ENCODE measurements at places on chromosomes 5 and 9. TPM values are rescaled to one million over a fixed set of nuclear protein-coding genes. Genes with fewer than 3 reads are reported as not detected.
A peak's percentile ranks its signal among the peaks of the same experiment; 100 is the strongest.

DNA sequence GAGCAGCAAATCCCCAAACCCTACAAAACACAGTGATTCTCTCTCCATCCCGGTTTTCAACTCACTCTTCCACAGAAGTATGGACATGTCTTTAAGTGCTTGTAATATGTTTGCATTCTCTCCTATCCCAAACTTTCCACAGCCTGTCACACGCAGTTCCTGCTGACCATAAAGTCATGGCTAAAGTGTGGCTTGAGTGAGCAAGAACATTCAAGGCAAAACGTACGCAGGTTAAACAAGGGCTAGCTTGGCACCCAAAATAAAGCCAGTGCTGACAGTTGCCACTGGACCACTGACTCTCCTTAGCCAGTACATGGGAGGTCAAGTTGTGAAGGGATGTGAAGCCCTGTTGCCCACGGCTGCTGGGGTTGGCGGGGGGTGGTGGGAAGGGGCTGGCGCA is 211.1 kb upstream of the IRX1 start:
- no peak for DNase-seq
- no peaks in the 10 kb centered on the region for H3K36me3 ChIP-seq
- no peaks in the 10 kb centered on the region for H3K27me3 ChIP-seq
- H3K4me3 ChIP-seq, result no peak overlapping the region
- H3K27ac ChIP-seq, result no peak overlapping the region

- no peak for DNase-seq
- no peak overlapping the region for H3K4me3 ChIP-seq
- no peaks in the 10 kb centered on the region for H3K27me3 ChIP-seq
- no peaks in the 10 kb centered on the region for H3K36me3 ChIP-seq
These were observed 19.2 kb downstream of the COL15A1 start for GRCh38 chr9:98962861-98963260.

GRCh38 chr5:4230786-4231641 is 635.4 kb downstream of the IRX1 start:
- no peak overlapping the region for H3K27ac ChIP-seq
- H3K4me1 ChIP-seq, result no peaks in the 10 kb centered on the region
- DNase-seq, result no peak
- no peak overlapping the region for H3K4me3 ChIP-seq
- H3K27me3 ChIP-seq, result no peaks in the 10 kb centered on the region
- H3K36me3 ChIP-seq, result no peaks in the 10 kb centered on the region

GRCh38 chr5:77719666-77720363 is 56.3 kb downstream of the TBCA start:
- H3K27ac ChIP-seq, result peak overlapping the region; percentile 75
- peak overlapping the region; percentile 54 for H3K4me3 ChIP-seq
- H3K36me3 ChIP-seq, result no peaks in the 10 kb centered on the region

Gene KIF12
- total RNA-seq, result not detected

Gene FRMD3
- total RNA-seq, result 2.8 TPM

Gene GAS1
- 0.12 TPM for total RNA-seq

Gene DOCK8
- 219 TPM for total RNA-seq

Gene DMRT3
- total RNA-seq, result not detected

Gene SPAG8
- 0.99 TPM for total RNA-seq

Gene TMC1
- not detected for total RNA-seq

Data from CD4-positive, CD25-positive, alpha-beta regulatory T cell (primary cell).